Activated CD4-positive, alpha-beta memory T cell treated with anti-CD3 and anti-CD28 coated beads for 36 hours (primary cell): ENCODE measurements at places on chromosomes 6 and 20.

GRCh38 chr6:143040018-143040417 lies 20.7 kb upstream of the AIG1 start:
- DNase-seq: no peak

DNA sequence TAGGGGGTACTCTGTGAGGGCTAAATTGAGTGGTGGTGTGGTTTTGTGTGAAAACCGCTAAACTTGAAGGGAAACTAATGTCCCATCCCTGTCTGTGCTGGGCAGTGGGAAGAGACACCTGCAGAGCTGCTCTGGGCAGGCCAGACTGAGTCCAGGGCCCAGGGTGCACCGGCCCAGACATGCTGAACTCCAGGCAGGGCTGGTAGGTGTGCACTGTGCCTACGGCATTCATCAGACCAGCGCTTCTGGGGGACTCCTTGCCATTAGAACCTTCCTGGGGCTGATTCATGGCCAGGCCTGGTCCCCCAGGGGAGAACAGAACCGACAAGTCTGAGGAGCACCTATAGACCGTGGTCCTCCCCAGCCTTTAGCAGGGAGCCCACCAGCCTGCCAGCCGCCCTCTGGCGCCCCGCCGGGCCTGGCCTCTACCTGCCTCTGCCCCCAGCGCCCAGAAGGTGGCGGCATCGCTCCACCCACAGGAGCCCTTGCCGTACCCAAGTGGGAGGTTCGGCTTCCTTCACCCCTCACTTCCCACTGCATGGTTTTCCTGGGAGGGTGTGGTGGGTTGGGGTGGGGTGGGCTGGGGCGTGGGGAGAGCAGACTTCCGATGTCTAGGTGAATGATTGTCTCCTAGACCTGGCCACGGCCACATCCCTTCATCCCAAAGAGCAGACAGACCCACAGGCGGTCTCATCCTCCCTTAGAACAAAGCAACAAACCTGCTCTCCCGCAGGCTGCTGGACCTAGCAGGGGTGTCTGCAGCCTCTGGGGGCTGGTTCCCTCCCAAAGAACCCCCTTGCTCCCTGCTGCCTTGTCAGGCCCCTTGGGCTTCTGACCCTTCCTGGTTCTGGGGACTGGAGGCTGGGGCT lies 15.5 kb downstream of the CCDC167 start:
- DNase-seq: peak; percentile 80

- DNase-seq: peak; percentile 84
These were observed 214.0 kb downstream of the CLIC5 start for GRCh38 chr6:45801471-45802289.

DNA sequence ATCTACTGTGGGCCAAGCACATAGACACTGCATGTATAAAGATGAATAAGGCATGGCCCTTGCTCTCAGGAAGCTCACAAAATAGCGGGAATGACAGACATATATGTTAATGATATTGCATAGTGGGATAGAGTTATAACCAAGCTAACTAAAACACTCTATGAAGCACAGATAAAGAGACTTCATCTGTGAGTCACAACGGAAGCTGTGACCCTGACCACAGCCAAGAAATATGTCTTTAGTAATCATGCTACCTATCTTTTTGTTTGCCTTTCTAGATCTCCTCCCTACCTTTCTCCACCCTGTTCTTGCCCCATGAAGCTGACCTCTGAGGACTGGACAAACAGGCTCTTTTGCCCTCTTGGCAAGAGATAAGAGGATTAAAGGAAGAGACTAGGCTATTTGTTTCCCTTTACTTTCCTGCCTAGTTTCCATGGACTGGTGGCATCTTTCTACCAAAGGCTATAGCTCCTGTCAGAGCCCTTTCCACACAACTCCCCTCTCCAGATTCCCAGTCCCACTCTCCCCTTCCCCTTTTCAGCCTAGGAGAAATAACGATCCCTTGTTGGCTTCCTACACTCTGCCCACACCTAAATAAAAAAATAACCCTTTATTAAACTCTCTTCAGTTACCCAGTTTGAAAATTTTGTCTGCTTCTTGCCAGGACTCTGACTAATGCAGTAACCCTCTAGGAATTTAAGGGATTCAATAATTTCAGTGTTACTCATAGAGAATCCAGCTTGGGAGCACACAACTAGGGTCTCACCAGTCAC lies 504.9 kb upstream of the MARCKS start:
- DNase-seq: no peak

DNA sequence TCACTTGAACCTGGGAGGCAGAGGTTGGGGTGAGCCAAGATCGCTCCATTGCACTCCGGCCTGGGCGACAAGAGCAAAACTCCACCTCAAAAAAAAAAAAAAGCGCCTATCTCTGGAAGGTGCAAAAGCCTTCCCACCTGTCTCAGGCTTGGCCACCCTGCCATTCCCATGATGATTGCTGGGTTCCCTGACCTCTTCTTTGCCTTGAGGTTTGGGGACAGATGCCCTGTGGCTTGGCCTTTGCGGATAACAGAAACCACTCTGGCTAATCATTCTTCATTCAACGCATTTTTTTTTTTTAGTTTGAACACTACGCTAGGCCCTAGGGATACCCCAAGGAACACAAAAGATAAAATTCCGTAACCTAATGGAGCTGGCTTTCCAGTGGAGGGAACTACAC lies 6.8 kb upstream of the HMGA1 start:
- DNase-seq: no peak

GRCh38 chr20:44166008-44166407 lies 21.0 kb downstream of the JPH2 start:
- no peak for DNase-seq

DNA sequence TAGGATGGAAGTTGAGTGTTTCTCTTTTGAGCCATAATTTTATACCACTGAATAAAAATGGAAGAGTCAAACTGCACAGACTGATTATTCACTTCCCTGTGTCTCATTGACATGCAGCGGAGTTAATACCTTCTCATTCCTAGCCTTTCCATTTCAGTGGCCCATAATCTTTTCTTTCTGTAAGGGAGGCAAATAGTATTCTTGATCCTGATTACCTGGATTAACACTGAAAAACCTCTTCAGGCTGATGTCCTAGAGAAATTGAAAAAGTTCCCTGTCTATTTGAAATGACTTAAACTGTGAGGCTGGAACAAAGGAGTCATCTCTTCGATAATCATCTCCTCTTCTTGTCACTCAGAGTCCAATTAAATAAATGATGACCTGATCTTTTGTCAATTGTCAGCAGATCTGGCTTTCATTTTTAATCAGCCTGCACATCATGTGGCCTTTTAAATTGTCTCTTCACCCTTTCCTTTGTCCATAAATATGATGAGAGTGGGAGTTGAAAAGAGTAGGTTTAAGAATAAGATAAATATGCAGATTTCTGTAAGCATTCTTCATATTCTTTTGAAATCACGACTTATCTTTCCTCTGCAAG lies 713.0 kb downstream of the EPM2A start:
- no peak for DNase-seq

DNA sequence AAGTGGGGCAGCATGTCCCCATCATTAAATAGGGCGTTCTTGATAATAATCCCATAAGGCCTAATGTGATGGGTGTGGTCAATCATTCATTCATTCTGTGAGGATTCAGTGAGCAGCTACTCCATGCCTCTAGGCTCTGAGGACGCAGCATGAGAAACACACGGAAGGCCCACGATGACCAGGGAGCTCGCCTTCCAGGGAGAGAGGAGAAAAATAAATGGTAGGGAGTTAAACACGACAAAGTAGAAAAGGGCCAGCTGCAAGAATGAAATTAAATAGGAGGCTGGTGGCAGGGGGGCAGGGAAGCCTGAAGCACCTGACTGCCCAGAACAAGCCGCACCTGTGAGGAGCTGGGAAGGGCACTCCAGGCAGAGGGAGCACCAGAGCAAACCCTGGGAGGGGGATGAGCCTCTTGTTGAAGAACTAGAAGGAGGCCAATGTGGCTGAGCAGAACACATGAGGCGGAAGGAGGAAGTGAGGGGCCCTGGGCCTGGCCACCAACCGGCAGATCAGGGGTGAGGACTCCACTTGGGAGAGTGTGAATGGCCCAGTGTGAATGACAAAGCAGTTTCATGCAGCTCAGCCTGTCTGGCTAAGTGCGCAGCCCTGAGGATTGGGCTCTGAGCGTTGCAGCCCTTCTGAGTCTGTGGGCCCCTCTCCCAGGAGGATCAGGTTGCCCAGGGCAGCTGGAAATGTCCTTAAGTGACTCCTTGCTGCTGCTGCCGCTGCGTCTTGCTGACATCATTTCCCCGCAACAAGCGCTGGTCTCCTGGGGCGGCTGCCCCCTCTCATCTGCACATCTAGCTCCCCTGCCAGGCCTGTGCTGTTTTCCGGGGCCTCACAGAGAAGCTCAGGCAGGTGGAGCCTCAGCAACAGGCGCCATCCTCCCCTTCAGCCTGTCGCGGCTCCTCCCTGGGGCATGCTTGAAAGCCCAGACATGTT lies 99.9 kb downstream of the CDH26 start:
- DNase-seq: peak; percentile 42

- DNase-seq: peak; percentile 54
These were observed 129.8 kb downstream of the PREX1 start for GRCh38 chr20:48697845-48698491.

DNA sequence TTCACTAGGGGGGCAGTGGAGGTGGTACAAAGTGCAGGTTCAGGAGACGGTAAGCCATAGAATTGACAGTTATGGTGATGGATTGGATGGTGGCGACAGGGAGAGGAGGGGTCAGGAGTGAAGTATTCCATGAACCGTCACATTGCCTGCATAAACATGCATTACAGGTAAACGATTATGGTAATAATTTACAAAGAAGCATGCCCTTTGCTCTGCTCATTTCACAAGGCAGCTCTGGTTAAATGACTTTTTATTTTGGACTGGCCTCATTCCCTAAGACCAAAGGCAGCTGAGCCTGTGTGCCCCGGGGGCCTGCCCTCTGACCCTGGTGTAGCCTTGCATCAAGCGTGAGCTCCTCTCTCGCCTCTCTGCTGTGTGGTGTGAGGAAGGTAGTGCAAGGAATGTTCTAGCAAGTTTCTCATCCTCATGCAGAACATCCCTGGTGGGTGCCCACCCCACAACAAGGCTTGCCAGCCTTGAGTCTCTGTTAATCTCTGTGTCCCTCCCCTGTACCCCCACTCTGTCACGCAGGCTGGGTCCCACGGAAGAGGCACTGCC lies 59.0 kb downstream of the PPP1R14C start:
- no peak for DNase-seq

- DNase-seq: no peak
These were observed 17.2 kb downstream of the CARMIL1 start for GRCh38 chr6:25296217-25296905.

- no peak for DNase-seq
These were observed 4.8 kb upstream of the TUBB2B start for GRCh38 chr6:3232017-3232945.

- no peak for DNase-seq
These were observed 82.7 kb downstream of the PSMG4 start for GRCh38 chr6:3341467-3341866.

DNA sequence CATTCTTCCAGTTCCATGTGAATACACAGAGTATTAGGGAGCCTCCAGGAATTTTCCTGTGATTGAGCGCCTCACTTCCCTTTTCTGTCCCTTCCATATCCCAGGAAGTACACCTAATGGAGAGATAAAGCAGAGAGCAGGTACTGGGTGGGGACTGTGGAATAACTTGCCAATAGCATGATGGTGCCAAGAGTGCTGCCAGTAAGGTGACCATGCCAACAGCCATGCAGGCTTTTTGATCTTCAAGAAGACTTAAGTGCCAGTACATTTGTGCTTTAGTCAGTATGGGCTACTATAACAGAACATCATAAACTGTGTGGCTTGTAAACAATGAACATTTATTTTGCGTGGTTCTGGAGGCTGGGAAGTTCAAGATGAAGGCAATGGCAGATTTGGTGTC lies 160.2 kb upstream of the RIMS1 start:
- DNase-seq: no peak

DNA sequence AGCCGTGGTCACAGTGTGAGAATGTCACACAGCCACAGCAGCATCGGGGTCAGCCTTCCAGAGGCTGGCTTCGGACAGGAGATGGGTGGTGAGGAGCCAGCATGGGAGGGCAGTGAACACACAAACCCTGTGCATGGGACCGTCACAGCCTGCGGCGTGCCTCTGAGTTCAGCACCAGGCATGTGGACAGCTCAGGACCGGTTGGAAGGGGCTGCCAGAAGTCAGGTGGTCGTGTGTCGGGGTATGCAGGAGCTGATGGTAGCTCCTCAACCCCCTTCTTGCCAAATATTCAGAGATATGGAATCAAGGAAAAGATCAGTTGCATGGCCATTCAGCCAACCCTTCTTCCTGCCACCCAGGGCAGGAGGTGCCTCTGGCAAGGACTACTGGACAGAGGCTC lies 28.2 kb downstream of the MYT1 start:
- no peak for DNase-seq

- peak; percentile 76 for DNase-seq
These were observed 75.7 kb downstream of the SYNJ2 start for GRCh38 chr6:158057213-158057987.

DNA sequence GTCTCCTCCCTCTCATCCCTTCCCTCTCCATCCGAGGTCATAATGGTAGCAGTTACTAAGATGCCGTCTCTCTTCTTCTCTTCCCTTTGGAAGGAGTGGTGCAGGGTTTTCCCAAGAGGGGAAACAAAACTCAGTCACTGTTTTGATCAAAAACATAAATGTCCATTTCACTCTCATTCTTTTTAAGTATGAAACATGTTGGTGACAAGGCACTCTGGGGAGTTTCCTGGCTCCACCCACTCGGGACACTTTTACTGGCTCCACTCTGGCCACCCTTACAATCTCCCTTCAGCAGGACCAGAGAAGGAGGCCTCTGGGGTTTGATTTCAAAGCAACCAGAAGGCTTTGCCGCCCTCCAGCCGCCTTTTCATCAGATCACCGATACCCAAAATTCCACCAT lies 57.0 kb downstream of the FGD2 start:
- DNase-seq: no peak

- DNase-seq: peak; percentile 23
These were observed 730 bp downstream of the INSM1 start for GRCh38 chr20:20368418-20369249.

DNA sequence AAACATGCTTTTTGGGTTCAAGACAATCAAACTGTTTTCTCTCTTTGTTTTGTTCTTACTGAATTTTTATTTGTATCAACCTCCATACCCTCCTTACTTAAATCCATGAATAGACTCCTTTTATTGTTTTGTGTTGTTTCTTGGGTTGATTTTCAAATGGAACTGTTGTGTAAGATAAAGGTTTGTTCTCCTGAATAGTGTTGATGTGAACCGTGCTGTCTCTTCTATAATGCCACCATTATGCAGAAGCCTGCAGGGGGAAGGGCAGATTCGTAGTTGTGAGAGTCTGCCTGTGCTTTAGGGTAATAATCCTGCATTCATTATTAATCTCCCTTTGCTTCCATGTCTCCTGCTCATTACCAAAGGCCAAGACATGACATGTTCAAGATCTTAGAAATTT lies 105.9 kb downstream of the CDKAL1 start:
- no peak for DNase-seq

GRCh38 chr20:33812152-33812849 lies 1.2 kb downstream of the CHMP4B start:
- DNase-seq: peak; percentile 68

- no peak for DNase-seq
These were observed 228.5 kb downstream of the ZMYND8 start for GRCh38 chr20:47127999-47128398.

DNA sequence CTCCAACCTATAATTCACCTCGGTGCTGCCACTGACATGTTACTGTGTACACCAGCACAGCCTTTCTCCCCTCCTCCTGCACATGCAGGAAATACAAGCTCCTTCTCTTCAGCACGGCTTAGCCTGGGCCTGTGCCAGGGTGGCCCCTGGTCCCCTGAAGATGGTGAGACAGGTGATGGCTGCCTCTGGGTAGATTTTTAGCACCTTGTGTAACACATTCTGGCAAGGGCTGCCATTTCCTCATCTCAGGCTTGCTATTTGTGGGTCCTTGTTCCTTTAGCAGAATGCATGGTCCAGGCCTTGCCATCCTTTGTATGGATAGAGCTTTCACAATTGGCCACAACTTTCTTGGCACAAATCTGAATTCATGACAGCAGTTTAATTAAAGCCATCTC lies 151.3 kb downstream of the CDC5L start:
- no peak for DNase-seq
